ENCODE measurements at places on chromosomes 5 and 9.

- no peak for DNase-seq
Observed at GRCh38 chr5:133234911-133235310, 183.1 kb downstream of the HSPA4 start.

DNA sequence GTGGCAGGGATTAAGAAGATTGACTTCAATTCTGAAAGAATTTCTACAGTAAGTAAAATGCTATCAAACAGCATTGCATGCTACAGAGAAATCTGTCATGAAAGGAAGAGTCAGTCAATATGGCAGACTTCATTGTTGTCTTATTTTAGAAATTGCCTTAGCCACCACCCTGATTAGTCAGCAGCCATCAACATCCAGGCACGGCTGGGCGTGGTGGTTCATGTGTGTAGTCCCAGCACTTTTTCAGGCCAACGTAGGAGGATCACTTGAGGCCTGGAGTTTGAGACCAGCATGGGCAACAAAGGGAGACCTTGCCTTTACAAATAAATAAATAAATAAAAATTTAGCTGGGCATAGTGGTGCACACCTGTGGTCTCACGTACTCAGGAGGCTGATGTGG is 46.6 kb downstream of the RMI1 start:
- no peak for DNase-seq

DNA sequence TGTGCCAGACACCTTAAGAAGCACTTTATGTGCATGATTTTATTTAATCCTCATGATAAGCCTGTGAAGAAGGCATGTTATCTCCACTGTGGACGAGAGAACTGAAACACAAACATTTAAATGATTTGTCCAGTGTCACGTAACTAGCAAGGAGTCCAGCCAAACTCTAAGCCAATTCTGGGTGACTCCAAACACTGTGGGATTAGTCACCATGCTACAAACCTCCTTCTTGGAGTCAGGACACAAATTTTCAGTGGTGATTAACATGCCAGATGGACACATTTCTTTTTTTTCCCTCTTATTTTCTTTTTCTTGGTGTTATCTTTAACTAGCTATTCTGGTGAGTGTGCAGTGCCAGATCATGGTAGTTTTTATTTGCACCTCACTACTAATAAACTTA is 316.8 kb downstream of the NDUFS4 start:
- no peak for DNase-seq

DNA sequence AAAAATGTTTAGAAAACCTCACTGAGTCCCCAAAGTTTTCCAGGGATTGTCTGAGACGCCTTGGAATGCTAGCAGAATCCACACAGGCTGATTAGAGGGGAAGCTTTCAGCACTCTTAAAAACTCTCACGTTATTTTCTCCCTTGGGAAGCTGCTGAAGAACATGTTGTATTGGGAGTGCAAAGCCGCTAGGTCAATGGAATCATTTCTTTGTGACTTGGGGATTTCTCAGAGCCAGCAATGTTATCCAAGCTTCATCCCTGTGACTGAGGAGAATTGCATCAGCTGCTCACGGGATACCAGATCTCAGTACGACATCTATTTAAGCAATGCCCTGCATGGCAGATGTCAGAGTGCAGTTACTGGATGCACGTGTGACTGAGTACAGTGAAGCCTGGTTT is 426.4 kb upstream of the MPDZ start:
- DNase-seq, result no peak

GRCh38 chr5:116631147-116631546 is 56.5 kb upstream of the SEMA6A start:
- DNase-seq, result no peak

GRCh38 chr9:93690618-93691017 is 114.2 kb downstream of the PHF2 start:
- no peak for DNase-seq

DNA sequence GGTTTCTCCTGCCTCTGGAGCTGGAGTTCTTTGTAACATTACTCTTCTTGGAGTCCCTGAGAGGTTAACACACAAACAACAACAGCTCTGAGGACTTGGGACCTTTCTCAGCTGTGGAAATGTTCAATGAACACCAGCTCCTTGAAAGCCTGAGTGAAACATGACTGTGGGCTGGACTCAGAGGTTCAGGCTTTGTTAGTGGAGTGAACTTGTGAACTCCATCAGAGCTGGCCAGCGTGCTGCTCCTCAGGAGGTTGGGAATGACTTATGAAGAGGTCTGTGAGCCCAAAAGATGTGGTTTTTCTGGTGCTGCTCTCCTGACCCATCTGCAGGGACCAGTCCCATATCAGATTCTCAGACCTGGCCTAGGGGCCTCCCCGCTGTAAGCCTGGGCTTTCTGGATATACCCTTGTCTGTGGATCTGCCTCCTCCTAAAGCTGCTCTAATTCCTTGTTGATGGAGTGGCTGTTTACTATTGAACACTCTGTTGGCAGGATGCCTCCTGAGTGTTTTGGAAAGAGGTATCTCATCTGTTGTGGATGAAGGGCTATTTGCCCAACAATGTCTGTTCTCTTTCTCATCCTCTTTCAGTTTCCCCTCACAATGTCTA is 170.0 kb upstream of the GDNF start:
- no peak for DNase-seq

All from activated CD8-positive, alpha-beta memory T cell treated with anti-CD3 and anti-CD28 coated beads for 4 hours (primary cell).